ENCODE measurements at places on chromosomes 16 and 17. TPM values are rescaled to one million over a fixed set of nuclear protein-coding genes. Genes with fewer than 3 reads are reported as not detected.

DNA sequence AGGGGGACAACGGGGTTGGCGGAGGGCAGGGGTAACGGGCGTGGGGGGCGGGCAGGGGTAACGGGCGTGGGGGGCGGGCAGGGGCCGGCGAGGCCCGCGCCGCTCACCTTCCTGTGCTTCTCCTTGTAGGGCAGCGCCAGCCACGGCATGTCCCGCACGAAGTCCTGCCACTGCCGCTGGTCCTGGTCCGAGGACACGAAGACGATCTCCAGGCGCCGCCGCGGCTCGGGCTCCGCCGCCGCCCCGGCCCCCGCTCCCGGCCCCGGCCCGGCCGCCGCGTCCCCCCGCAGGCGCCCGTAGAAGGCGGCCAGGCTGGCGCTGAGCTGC is 401 bp downstream of the NXN start:
- DNase-seq = no peak

- peak; percentile 25 for DNase-seq
These were observed 3.7 kb downstream of the ADAD2 start for GRCh38 chr16:84194470-84195200.

DNA sequence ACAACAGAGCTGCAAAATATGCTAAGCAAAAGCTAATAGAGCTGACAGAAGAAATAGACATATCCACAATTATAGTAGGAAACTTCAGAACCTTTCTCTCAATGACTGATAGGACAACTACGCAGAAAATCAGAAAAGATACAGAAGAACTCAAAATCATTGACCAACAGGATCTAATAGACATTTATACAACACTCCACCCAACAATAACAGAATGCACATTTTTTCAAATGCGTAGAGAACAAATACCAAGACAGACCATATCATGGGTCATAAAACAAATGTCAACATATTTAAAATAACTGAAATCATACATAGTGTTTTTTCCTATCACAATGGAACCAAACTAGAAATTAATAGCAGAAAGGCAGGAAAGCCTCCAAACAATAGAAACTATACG is 237.4 kb downstream of the C16orf78 start:
- no peak for DNase-seq

GRCh38 chr17:74892974-74893911 is at the start of gene FADS6:
TSS of gene FADS6 (minus strand) at chr17:74893633. CDS start at chr17:74893595, 38 bp downstream.
- DNase-seq = no peak

DNA sequence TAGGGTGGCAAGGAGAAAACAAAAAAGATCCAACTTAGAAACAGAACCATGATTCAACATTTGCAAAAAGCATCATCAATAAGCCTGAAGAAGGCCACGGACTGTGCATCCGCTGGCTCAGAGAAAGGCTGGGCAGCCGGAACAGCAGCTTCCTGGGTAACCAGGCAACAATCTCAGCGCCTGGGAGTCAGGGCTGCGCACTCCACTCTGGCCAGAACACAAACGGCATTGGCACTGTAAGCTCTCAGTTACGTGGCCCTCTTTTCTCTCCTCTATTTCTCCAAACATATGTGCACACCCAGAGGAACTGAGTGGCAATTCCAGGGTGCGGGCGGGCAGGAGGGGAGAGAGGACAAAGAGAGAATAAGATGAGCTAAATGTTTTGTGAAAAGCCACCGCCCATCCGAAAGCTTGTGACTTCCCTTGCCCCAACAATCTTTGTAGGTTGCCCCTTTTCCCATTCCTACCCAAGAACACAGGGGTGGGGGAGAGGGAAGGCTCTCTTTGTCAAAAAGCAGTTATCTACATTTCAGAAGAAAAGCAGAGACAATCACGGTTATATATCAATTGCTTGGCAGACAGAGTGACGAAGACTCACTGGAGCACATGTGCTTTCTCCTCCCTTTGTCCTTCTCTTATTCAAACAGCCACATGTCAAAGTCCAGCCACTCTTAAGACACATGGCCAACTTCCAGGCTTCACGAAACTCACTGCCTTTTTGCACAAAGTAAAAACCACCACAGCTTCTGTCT is 6.6 kb upstream of the GHDC start:
- DNase-seq = no peak

- no peak for DNase-seq
These were observed 179.3 kb downstream of the UTP18 start for GRCh38 chr17:51439395-51440229.

- DNase-seq = no peak
These were observed 21.8 kb downstream of the CDH8 start for GRCh38 chr16:62014319-62014923.

GRCh38 chr16:68345351-68345810 is 34.6 kb downstream of the PRMT7 start:
- DNase-seq = peak; percentile 27

GRCh38 chr16:85557083-85557970 is 55.8 kb upstream of the GSE1 start:
- DNase-seq = no peak

- DNase-seq = no peak
These were observed 119.6 kb downstream of the CA4 start for GRCh38 chr17:60269417-60269816.

GRCh38 chr17:8923762-8924161 is 41.7 kb downstream of the PIK3R5 start:
- no peak for DNase-seq

DNA sequence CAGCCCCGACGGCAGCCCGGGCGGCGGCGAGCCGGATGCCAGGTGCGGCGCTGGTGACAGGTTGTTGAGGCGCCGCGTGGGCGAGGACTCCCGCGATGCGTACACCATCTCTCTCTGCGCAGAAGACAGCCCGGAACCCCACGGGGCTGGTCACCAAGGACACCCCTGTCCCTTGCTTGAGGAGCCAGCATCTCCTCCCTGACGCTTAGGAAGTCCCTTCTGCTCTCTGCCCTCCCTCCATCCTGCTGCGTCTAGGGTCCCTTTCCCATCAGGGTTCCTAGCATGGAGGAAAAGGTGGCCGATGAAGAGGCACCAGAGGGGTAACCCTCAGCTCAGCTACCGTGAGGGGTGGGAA is 43.6 kb downstream of the SRCIN1 start:
- no peak for DNase-seq

- DNase-seq = no peak
These were observed 102.5 kb downstream of the PARN start for GRCh38 chr16:14527411-14528044.

DNA sequence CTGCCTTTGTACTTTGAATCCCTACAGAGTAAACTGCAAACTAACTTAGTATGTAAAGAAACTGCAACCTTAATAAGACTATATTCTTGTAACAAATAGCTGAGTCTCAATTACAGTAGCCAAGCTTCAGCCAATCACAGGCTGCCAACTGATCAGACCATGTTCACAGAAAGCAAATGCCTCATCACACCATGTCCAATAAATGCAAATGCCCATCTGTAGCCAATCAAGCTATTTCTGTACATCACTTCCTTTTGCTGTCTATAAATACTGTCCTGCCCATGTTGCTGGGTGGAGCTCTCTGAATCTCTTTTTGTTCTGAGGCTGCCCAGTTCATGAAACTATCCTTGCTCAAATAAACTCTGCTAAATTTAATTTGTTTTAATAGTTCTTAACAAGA is 531.7 kb upstream of the TOM1L1 start:
- no peak for DNase-seq

DNA sequence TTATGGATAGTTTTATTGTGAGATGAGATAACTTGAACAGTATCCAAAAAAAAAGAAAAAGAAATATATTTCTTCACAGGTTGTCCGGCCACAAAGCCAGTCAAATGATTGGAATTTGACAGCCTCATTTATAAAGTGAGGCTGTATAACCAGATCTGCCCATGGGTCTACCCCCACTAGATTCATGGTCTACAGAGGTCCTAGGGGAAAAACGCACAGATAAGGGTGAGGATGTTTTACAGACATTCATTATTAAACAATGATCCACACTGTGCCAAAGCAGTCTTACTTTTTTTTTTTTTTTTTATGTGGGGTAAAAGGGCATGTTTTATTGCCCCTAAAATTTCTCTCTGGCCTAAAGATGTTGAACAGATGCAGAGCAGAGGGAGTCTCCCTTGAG is 1503.0 kb upstream of the CDH8 start:
- DNase-seq = no peak

- no peak for DNase-seq
These were observed 958.1 kb downstream of the KCNJ2 start for GRCh38 chr17:71127416-71127815.

GRCh38 chr16:24986512-24987303 is 28.5 kb downstream of the ARHGAP17 start:
- no peak for DNase-seq

- no peak for DNase-seq
These were observed 119.6 kb downstream of the SPAG9 start for GRCh38 chr17:51000835-51001638.

DNA sequence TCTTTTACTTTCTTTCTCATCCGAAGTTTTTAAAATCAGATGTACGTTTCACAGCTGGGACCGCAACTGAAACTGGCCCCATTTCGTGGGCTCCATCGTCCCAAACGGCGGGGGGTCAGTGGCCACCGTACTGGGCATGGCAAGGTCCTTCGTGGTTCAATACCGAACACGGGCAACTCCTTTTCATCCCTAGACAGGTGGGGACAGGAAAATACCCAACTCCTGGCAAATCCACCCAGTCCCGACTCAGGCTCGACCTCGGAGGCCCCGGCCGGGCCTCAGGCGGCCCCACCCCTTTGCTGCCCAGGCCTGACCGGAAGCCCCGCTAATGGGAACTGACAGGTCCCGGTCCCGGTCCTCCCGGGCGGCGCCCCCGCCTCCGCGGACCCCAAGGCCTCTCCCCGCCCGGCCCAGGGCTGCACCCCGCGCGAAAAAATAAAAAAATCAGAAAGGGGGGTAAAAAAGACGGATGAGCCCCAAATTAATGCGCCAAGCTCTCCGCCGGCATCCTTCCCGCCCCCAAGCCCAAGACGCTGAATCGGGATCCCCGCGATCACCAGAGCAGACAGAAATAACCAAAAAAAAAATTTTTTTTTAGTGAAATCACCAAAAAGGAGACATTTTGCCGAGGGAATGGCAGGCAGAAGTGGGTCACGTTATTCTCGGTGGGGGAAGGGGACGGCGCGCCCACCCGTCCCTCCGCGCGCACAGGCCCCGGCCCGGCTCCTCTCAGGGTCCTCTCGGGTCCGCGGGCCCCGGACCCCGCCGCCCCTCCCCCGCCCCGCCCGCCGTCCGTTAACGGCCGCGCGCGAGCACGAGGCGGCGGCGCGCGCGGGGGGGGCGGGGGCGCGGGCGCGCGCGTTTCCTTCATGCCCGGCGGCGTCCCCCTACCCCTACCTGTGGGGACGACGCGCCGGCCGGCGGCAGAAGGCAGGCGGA is 562 bp downstream of the ZC3H7A start:
- DNase-seq = peak; percentile 18

DNA sequence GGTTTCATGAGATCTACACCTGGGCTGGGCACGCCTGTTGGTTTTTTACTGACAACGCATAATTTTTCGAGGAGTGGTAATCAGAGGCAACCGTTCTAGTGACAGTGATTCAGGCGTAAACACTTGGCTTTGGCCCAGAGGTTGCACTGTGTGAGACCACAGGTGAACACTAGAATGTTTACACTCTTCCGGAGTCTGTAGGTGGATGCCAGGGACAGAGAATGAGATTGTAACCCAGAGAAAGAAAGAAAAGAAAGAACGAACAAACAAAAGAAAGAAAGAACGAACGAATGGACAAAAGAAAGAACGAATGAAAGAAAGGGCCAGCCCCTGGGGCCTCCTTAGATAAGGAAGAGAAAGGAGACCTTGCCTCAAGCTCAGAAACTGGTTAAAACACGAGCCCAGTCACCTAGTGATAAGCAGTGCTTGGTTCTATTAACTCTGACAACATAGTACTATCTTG is 113.2 kb downstream of the PRKCB start:
- DNase-seq = peak; percentile 85

DNA sequence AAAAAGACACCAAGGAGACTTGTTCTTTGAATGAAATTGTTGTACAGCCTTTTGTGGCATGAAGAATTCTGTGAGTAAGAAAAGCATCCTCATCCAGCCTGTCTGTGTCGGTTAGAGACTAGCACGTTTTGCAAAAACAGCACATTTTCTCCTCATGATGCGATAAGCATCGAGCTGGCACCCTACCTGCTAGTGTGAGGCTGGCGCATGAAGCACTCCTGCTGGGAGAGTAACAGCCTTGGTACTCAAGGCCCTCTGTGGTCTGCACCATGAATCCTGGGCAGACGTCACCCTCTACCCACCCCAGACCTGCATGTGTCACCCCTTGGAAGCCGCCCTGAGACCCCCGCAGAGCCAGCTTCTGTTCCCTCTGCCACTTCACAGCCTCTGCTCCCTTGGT is 92.6 kb upstream of the TMEM132E start:
- DNase-seq = no peak

GRCh38 chr17:11240841-11241610 is at the start of gene SHISA6:
TSS of gene SHISA6 (plus strand) at chr17:11241213.
- no peak for DNase-seq

DNA sequence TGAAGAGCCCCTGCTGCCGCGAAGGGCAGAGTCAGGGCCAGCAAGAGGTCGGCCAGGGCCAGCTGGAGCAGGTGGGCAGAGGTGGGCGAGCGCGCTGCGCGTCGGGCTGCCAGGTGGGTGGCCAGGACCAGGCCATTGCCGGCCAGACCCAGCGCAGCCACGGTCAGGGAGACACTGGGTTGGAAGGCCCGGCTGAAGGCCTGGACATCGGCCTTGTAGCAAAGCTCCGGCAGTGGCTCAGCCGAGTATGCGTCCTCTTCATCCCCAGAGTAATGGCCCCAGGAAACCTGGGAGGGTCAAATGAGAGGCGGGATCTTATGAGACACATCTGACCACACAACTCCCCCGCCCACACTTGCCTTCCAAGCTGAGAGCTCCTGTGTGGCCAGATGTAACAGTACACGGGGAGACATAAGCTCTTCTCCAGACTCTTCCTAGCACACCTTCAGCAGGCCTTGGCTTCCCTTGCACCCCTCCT is 1.3 kb downstream of the CCR10 start:
- DNase-seq = no peak

GRCh38 chr17:80645706-80646325 is 101.2 kb downstream of the RPTOR start:
- no peak for DNase-seq

DNA sequence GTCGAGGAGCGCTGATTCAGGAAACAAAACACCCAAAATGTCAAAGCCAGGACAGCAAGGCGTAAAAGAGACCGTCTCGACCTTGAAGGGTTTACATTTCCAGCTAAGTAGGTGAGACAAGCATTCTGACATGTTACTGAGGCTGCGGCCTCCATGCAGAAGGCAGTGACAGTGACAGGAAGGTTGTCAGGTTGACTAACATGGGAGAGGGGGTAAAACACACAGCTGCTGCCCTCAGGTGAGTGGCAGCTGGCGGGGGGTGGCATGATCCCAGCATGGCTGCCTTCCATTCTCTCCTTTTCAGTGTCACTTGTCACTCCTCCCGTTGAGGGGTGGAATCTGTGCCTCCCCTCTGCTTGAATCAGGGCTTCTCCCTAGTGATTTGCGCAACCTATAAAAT is 31.9 kb upstream of the CRHR1 start:
- no peak for DNase-seq

Gene ACSM2A
- not detected for total RNA-seq

Gene CTRB1
- total RNA-seq = not detected

Gene CCL1
- not detected for total RNA-seq

Gene TNP2
- total RNA-seq = not detected

Gene ENPP7
- 0.16 TPM for total RNA-seq

Gene MYL4
- total RNA-seq = not detected

Gene PRDM7
- total RNA-seq = not detected

Gene MPV17L
- total RNA-seq = not detected
